ENCODE measurements at places on chromosomes 6 and 20.

DNA sequence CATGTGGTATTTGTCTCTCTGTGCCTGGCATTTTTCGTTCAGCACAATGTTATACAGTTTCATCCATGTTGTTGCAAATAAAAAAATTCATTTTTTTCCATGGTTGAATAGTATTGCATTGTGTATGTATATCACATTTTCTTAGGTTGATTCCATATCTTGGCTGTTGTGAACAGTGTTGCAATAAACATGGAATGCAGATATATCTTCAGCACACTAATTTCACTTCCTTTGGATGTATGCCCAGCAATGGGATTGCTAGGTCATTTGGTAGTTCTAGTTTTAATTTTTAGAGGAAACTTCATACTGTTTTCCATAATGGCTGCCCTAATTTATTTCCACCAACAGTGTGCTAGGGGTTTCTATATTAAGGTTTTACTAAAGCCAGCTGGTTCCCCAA is 52.6 kb downstream of the GFRAL start:
- no peak for DNase-seq

- DNase-seq: no peak
Observed at GRCh38 chr6:145887969-145888368, 73.4 kb upstream of the FBXO30 start.

DNA sequence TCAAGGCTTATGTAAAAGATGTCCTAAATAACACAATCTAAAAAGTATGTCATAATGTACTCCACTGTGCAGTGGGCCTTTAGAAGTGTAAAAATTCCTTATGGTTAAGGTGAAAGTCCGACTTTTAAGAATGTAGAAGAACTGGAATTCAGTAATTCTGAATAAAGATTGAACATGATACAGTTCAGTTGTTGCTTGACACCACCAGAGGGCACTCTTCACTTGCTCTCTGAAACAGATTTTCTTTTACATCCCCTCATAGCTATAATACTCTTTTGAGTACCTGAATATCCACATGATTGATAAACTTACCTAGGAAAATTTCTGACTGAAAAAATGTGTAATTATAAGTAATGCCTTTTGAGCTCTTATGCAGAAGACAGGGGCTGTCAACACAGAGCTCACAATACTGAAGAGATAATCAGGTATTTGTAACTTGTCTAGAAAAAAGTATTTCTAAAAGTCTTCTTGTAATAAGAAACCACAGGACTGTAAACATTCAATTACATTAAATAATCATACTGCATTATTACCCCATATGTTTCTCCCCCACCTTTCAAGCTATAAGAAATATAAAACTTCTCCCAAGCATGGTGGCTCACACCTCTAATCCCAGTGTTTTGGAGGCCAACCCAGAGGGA is 92.1 kb downstream of the POPDC3 start:
- DNase-seq: no peak

DNA sequence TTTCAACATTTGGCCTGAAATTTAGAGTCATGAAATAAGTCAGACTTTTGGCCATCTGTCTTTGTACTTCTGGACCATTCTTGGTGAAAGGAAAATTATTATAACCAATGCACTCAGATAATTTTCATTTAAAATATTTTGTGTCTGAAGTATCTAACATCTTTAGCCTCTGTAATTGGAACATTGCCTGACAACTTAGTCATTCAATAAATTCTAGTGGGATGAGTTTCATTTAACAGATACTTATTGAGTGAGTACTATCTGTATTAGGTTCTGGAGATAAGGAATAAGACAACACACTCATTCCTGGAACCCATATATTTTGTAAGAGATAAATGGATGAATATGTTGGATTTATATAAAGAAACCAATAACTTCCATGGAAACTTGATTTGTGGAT is 536.0 kb downstream of the BCKDHB start:
- no peak for DNase-seq

DNA sequence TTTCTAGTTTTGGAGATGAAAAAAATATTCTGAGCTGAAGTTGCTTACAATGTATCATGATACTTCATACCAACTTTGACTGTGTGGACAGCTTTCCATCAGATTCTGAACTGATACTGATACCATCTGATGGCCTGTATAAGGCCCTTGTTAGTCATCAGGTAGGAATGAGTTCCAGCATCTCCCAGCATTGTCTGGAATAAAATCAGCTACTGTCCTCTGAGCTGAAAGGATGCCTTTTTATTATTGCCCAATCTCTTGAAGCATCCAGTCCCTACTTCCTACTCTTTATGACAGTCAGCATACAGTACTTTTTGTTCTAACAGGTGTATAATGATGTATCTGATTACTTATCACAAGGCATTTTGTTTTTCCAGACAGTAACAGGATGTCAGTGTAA is 70.6 kb upstream of the EYA4 start:
- DNase-seq: no peak

DNA sequence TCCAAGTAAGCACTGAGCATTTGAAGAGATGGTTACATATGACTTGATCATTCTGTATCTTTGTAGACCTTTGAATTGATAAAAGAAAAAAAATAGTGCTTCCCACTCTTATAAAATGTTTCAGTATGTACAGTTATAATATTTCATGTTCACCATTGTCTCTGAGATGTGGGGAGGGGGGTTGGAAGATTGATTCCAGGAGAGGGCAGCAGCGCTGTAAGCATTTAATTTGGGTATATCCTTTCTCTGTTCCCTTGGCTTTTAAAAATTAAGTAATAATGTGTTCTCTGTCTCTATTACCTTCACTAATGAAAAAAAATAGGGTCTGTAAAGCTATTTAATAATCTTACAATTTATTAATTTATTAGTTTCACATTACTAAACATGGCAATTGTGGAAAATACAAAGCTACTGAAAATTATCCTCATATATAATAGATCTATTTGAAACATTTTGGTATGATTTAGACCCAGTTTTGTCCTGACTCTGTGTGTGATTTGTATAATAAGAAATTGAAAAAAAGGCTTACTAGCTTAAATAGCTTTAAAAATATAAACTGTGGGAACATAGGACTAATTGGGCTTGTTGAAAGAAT is 341.2 kb downstream of the CDKAL1 start:
- DNase-seq: no peak

DNA sequence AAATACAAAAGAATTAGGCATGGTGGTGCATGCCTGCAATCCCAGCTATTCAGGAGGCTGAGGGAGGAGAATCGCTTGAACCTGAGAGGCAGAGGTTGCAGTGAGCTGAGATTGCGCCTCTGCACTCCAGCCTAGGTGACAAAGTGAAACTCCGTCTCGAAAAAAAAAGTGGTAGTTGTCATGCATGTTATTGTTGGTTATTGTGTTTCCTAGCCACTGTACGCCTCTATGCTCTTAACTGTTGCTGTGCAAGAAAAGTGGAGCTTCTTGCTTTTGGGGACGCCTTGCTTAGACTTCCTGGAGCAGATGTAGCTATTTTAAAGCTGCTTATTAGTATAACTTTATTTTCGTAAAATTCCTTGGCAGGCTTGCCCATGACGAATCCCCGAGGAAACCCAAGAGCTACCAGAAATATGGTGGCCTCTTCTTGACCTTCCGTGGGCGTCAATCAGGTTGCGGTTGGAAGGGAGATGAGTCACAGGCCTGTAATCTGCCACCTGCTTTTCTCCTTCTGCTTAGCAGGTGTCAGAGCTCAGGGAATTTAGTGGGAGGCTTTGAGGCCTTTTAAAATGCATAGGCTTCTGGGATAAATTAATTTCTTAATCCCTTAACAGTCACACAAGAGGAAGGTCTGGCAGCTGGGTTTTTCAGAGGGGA is 17.3 kb downstream of the GABRR2 start:
- peak; percentile 19 for DNase-seq

GRCh38 chr6:146429831-146430230 is 113.8 kb upstream of the RAB32 start:
- DNase-seq: no peak

GRCh38 chr20:60236613-60237012 is 278.4 kb downstream of the CDH26 start:
- no peak for DNase-seq

GRCh38 chr6:149342525-149342924 is 25.0 kb downstream of the TAB2 start:
- DNase-seq: no peak

DNA sequence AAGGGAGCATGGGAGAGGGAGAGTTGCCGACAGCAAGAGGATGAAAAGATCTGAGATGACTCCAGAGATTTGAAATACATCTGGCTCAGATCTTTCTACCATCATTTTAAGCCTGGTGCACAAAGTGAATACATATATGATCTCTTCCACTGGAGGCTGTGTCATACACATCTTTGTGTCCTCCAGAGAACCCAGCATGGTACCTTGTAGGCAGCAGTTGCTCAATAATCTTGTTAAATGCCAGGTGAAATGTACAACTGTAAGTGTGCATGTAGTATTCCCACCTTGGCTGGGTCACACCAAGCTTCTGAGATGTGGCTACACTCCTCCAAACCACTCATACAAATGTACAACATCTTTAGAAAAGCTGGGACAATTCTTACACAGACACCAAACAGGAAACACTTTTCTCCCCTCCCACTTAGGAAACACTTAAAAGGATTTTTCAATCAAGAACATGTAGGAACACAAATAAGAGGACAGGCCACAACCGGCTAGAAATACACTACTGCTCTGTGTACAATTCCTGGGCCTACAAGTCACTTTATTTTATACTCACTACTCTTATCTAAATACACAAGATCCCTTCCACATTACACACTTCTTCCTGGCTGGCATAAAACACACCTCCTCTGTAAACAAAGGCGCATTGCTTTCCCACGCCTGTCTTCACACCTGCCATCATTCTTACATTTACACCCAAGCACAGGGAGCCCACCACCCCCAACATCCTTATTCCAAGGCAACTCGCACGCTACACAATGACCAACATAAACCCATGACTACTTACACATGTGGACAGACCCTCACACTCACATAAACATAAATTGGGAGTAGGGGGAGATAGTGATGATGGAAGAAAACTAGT is 3.8 kb upstream of the IER3 start:
- DNase-seq: no peak

- DNase-seq: peak; percentile 24
Observed at GRCh38 chr6:143806282-143807102, 36.6 kb upstream of the LTV1 start.

GRCh38 chr20:60813066-60813465 is 439.0 kb upstream of the CDH4 start:
- DNase-seq: no peak

GRCh38 chr6:166206510-166207283 is 39.0 kb upstream of the TBXT start:
- no peak for DNase-seq

- DNase-seq: no peak
Observed at GRCh38 chr6:26359765-26360164, 5.2 kb upstream of the BTN3A2 start.

- DNase-seq: no peak
Observed at GRCh38 chr20:20593447-20594170, 118.8 kb downstream of the RALGAPA2 start.

DNA sequence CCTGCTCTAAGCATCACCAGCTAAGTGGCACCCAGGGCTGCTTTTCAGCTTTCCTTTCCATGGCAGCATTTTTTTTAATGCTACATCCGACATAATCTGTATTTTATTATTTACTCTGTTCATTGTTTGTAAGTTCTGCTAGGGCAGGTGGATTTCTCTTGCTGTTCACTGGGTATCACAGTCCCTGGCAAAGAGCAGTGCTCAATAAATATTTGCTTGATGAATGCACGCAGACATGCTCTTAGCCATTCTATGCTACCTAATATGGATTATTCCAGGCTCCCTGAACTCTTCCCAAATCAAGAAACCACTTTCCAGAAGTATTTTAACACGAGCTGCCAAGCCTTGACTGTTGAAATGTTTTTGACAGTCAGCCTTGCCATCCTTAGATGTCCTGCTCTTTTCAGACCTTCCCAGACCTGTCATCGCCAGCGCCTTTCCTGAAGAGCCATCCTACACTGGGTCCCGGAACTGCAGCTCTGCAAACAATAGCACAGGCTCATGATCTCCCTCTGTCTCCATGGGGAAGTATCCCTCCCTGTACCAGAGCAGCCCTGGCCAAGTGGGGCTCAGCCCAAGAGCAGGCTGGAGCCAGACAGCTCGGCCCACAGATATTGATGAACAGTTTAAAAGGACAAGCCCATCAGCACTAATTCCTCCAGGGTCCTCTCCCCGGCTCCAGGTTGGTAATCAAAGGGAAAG is 136.5 kb upstream of the CDH4 start:
- no peak for DNase-seq

DNA sequence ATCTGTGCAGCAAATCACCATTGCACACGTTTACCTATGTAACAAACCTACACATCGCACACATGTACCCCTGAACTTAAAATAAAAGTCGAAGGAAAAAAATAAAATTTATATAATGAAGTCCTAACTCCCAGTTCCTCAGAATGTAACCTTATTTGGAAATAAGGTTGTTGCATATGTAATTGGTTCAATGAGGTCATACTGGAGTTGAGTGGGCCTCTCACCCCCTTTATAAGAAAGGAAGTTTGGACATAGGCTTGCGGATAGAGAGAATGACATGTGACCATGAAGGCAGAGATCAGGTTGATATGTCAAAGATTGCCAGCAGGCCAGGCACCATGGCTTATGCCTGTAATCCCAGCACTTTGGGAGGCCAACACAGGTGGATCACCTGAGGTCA is 16.1 kb upstream of the ZBTB22 start:
- DNase-seq: no peak

DNA sequence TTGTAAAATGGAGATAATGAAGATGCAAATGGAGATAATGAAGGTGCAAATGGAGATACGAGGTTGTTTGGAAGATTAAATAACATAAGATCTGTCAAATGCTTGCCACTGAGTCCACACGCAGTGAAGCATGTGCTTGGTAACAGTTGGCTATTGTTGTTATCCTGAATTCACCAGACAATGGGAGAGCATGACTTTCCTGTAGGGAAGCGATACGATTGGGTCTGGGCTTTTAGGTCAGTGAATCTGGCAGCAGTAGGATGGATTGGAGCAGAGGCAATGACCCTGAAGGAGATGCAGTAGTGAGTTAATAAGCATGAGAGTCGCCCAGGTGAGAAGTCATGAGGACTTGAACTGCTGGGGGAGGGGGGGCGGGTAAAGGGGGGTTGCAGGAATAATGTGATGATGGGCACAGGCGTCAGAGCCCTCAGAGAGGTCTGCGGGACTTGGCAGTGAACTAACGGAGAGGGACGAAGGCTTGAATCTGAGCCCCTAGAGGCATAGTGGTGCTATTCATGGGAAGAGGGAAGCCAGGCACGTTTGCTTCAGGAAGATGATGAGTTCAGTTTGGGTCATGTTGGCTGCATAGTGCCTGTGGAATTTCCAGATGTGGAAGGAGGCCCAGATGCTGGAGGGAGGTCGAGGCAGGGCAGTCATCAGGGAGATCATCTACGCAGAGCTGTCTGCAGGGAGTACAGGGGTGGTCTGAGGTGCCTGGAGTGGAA is 55.4 kb downstream of the ZDHHC14 start:
- no peak for DNase-seq

GRCh38 chr20:61316346-61316745 is 64.3 kb downstream of the CDH4 start:
- no peak for DNase-seq

Measured in activated naive CD4-positive, alpha-beta T cell (primary cell).